ENCODE measurements at places on chromosomes 5 and 9.

DNA sequence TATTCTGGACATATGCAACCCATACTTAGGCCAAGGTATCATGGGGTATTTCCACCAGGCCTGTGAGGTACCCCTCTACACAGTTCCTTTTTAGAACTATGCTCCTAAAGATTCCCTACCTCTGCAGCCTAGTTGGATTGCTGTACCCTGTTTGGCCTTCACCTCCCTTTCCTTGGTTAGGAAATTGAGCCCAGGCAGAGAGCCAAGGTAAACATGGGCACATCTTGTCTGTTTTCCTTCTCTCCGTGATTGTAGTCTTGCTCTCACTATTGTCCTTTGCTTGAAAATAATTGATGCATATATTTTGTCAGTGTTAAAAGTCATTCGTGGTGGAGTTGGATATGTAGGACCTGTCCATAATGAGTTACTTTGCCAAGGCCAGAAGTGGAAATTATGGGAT, 26.7 kb downstream of the BDP1 start:
- DNase-seq: peak; percentile 7

DNA sequence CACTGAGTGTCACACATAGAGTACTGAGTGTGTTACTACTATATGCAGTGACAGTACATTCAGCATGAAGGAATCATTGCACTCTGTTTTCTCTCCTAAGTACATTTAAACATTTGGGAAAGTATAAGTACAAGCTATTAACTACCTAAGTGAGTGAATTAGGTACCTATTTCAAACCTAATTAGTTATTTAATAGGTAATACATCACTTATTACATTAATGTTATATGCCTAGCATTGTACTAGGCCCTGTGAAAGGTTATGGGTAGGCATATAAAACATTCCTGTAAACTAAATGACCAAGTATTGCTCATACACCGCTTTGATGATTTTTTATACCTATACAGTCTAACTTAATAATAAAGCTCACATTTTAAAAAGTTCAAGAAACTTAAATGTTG, 25.7 kb upstream of the PPP3R2 start:
- DNase-seq: no peak

DNA sequence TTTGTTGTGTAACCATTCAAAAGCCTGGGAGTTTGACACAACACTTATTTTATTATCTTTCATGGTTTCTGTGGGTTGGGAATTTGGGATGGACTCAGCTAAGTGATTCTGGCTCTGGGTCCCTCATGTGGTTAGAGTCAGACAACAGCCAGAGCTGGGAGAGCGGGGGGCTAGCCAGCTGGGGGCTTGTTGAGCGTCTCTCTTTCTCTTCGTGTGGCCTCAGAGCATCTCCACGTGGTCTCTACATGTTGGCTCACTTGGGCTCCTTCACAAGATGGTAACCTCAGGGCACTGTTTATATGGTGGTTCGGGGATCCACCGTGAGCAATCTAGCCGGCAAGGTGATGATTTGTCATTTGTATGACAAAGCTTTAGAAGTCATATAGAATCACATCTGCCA, 73.6 kb downstream of the FSTL4 start:
- no peak for DNase-seq

GRCh38 chr5:52909192-52909591, 80.0 kb upstream of the ITGA2 start:
- no peak for DNase-seq

- no peak for DNase-seq
These were observed 132.7 kb upstream of the POU5F2 start for GRCh38 chr5:93874080-93874479.

DNA sequence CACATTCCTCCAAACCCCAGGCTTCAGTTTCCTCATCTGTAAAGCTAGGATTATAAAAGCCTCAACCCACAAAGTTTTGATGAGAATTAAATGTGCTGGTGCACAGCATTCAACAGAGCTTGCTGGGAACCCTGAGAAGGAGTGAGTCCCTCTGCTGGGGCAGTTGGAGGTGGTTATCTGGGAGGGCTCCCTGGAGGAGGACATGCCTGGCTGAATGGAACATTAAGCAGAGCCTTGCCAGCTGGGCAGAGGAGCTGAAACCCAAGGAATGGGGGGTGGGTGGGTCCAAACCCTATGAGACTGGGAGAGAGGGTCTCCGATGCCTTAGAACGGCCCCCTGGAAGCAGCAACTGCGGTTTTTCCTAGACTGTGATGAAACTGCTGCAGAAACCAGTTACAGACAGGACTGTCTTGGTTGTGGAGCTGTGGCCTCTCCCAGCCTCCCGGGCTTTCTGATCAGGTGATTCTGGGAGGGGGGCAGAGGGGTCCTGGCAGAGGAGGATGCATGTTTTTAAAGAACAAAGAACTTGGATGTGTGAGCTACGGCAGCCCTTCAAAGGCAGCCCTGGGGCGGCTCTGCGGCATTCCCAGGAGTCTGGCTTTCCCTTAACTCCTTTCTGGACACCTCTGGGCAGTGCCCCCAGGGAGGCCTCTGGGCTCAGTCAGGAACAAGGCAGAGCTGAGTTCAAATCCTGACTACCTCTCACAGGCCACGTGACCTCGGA, 20.8 kb downstream of the FIBCD1 start:
- DNase-seq: no peak

DNA sequence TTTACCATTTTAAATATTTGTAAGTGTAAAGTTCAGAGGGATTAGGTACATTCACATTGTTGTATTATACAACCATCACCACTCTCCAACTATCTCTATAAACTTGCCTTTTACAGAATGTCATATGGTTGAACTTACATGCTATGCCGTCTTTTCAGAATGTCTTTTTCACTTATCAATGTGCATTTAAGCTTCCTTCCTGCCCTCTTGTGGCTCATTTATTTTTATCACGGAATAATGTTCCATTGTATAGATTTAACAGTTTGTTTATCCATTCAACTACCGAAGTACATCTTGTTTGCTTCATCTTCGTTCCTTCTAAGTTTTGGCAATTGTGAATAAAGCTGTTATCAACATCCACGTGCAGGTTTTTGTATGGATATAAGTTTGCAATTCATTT, 133.3 kb upstream of the C6 start:
- no peak for DNase-seq

GRCh38 chr5:143779506-143779905, 32.5 kb upstream of the HMHB1 start:
- no peak for DNase-seq

- DNase-seq: no peak
These were observed 242.1 kb upstream of the IRX1 start for GRCh38 chr5:3353561-3353960.

GRCh38 chr5:607541-608428, 4.4 kb upstream of the CEP72 start:
- no peak for DNase-seq

Measured in fibroblast of skin of right quadriceps (primary cell).